ENCODE measurements at places on chromosomes 4 and X.
A peak's percentile ranks its signal among the peaks of the same experiment; 100 is the strongest.

- DNase-seq: no peak
These were observed 63.7 kb downstream of the TENM3 start for GRCh38 chr4:182306792-182307507.

GRCh38 chrX:10280071-10280470 is 123.3 kb downstream of the CLCN4 start:
- DNase-seq: no peak

DNA sequence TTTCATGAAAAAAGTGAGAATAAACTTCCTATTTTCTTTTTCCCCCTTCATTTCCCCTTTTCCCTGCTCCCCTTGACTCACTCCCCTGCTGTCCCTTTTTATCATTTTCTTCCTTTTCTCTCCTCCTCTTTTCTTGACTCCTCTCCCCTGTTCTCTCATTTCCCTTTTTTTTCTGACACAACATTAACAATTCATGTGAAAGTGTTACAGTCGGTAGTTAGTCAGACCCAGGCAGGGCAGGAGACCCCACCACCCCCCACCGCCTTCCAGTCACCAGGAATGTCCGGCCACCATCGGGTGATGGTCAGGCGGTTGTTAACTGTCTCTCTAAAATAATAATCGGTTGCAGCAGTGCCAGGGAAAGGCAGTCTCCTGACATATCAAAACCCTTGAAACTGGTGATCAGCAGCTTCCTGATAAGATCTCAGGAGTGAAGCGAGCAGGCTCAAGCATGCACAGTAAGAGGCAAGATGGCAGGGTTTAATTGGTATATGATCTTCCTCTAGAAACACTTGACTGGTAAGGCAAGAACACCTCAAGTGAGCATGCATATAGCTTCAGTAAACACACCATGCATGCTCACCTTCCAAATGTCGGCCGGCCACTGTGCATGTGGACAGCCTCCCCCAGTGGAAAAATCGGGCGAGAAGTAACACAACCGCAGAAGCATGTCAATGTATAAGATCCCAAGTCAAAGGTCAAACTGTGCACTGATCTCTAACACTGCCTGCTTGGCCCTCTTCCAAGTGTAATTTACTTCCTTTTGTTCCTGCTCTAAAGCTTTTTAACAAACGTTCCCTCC is 191.4 kb downstream of the NDST4 start:
- DNase-seq: no peak

DNA sequence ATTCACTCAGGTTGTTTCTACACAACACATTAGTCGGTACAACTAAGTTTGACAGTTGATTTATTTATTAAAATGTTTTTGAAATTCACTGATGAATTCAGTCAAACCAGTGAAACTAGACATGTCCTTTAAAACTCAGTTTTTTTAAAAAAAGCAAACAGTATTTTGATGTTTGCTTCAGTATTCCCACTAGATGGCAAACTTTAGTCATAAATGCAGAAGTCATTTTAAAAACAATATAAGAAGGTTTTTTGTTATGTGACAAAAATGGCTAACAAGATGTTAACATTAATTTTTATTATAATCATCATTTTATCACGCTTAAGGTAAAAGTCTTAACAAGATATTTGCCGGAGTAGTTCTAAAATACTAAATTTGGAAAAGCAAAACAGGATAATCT is 1337.8 kb upstream of the DIAPH2 start:
- DNase-seq: no peak

GRCh38 chr4:109044431-109044830 is 258.0 kb downstream of the COL25A1 start:
- DNase-seq: no peak

DNA sequence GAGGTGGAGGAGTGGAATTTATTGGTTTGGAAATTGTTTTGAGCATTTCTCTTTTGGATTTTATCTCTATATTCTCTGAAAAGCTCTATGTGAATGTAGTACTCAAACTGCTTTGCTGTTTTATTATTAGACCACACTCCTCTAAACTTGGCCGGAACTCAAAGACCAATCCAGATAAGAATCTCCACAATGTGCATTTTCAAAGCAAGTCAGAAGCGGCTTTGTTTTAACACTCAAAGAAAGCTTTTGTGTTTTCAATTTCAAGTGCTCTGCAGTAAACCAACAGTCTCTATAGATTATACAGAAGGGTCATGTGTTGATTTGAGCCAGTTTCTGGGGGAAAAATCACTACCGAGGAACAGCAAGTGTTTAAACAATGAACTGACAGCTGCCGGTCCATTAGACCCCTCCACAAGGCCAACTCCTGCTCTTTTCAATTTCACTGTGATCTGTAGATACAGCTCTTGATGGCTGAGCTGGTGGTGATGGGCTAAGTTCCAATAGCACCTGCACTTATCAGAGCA is 79.4 kb downstream of the FTHL17 start:
- no peak for DNase-seq

DNA sequence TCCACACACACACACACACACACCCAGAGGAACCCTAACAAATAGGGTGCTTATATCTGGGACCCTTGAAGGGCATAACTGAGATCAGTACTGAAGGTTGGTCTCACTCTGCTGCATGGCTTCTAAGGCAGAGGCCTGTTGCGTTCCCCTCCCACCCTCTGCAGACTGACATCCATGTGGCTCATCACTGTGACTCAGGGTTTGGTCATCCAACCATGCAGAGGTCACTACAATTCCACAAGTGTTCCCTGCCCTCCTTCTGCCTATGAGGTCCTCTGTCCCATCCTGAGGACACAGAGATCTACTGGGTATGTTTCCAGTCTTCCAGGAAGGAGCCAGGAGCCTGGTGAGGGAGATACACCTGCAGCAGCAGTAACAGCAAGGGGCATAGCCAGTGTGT is 55.8 kb downstream of the XAGE2 start:
- no peak for DNase-seq

DNA sequence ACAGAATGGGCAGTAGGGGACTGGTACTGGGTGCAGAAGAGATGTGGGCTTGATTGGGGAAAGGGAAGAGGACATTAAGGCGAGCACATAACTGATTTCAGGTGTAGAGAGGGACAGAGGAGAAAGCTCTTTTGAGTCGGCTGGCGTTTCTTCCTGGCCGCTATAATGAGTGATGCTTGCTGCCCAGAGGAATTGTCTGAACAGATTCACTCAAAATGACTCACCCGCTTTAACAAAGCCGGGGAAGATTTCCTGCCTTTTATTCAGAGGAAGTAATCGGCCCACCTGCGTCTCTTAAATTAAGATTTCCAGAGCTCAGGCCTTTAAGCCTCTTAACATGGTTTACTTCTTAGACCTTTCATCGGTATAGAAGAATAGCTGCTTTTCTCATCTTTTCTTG is 102.1 kb upstream of the AP1S2 start:
- no peak for DNase-seq

- DNase-seq: no peak
These were observed 1.7 kb downstream of the PRAF2 start for GRCh38 chrX:49071877-49072711.

DNA sequence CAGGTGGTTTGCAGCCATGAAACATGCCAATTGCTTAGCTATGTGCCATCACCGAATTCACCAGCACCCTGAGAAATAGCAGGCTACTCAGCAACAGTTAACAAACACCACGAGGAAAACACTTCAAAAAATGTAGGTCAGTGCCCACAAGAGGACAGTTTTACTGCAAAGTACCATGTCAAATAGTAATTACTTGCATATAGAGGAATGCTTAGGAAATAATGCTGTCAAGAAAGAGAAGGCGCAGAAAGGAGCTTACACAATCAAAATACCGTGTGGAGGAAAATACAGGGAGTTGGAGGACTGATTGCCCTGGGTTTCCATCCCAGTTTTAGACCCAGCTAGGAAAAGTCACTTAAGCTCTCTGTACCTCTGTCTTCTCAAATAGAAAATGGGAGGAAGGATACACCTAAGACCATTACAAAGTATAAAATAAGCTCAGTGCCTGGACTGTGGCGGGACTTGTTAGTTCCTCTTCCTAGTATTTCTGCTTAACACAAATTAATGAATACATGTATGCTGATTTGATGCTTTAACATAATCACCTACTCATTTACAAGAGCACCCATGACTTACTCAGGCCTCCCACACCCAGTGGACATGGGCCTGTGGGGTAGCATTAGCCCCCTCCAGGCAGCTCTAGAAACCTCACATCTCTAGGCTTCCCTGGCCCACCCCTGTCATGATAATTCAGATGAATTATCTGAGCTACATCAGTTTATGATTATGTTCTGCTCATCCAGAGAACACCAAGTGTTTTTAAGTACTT is 44.5 kb upstream of the IL21 start:
- DNase-seq: no peak

DNA sequence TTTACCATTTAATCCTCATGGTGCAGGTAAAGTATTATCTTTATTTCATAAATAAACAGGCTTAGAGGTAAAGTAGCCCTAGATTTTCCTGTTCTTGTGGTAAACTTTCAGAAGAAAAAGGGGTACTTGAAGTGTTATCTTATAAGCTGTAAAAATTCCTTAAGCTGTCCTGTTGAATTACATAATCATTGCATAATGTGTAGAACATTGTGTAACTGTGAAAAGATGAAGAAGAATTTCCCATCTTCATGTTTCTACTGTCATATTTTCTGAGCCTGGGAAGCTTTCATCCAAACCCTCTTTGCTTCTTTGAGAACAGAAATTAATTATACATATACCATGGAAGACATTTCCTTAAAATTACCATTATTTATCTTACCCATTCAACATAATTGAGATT is 90.5 kb downstream of the ELOVL6 start:
- DNase-seq: no peak

DNA sequence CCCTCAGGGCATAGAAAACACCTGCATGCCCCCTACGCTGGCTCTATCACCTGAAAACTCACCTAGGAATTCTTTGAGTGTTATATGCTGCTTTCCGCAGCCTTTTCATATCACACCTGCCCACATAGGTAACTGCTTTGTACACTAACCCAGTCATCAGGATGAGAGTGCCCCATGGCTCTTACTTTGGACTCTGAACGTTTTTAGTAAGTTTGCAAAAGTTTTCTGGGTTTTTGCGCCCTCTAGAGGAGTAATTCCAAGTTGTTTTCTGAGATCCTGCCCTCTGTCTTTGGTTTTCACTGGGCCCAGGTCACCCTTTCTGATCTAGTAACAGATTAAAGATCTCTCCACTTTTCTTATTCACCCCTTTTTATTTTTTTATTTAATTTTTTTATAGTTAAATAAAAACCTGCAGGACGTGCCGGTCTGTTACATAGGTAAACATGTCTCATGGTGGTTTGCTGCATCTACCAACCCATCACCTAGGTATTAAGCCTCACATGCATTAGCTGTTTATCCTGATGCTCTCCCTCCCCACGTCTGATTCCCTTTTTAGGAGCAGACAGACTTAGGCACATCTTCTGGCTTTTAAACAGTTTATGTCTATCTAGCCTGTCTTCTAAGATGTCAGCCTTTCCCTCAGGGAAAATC is 139.2 kb downstream of the NWD2 start:
- DNase-seq: peak; percentile 6

DNA sequence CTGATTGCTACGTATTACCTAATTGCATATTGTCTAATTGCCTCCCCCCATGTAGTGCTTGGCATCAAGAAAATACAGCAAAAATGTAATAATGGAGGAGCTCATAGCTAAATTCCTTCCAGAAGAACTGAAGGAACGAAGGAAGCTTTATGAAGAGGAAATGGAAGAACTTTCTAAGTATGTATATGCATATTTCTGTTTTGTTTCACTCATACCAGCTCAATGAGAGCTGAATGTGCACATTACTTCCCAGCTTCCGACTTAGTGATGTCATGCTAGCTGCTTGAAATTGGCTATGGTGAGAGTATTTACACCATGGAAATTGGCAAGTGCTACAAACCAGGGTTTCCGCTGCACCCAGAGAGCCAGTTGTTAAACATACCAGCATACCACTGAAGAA is 34.7 kb downstream of the LONRF3 start:
- DNase-seq: no peak

- no peak for DNase-seq
These were observed 46.2 kb upstream of the NHS start for GRCh38 chrX:17328837-17329236.

GRCh38 chr4:105469736-105470135 is 4.1 kb downstream of the PPA2 start:
- DNase-seq: no peak

DNA sequence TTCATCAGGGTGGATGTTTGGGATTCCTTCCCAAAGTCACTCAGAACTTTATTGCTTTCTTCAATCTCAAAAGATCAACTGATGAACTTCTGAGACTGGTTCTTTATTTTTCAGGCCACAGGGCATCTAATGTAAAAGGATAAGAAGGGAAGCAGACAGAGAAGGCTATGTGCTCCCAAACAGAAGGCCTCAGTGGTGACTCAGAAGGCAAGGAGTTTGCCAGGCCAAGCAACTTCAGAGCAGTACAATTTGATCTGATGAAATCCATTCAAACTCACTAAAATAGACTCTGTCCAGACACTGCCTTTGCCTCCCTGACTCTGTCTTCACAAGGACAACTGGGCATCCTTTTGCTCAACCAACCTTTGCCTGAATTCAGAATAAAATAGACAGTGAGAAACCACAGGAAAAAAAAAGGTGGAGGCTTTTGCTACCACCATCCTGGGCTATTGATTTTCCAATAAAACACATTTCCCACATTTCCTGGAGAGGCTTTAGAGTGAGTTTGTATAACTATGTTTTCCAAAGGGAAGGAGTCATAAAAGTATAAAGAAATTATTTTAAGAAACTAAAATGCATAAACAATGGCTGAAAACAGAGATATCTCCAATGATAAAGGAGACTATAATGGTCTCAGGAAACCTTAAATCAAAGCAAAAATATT is 55.2 kb downstream of the ARHGEF6 start:
- no peak for DNase-seq

DNA sequence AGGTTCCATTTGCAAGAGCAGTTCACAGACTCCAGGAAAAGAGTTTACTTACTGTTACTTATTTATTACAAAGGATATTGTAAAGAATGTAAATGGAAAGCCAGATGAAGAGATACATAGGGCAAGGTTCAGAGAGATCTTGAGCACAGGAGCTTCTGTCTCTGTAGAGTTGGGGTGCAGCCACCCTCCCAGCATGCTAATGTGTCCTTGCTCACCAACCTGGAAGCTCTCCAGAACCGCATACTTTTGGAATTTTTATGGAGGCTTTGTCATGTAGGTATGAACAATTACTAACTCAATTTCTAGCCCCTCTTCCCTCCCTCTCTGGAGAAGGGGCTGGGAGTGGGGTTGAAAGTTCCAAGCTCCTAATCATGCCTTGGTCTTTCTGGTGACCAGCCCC is 857.2 kb downstream of the RPA4 start:
- DNase-seq: no peak

DNA sequence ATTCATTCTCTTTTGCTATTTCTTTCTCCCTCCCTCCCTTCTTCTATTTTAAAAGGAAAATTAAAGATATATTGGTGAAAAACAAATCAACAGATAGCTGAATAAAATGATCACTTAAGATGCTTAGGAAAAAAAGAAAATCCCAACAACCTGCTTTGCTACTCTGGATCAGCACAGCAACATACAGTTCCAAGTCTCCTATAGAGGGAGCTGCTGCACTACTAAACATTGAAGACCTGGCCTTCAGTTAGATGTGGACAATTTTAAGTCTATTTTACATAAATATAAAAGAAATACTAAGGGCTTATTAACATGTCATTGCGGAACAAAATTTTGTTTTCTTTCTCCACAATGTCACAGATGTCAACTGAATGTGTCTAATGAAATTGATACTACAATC is 226.4 kb downstream of the MAGEB5 start:
- DNase-seq: no peak
